ENCODE measurements at places on chromosomes 11 and 22. TPM values are rescaled to one million over a fixed set of nuclear protein-coding genes. Genes with fewer than 3 reads are reported as not detected.

KRTAP5-7 gene
- total RNA-seq = not detected

GAS2 gene
- total RNA-seq = 0.22 TPM

DBX1 gene
- not detected for total RNA-seq

TTC36 gene
- total RNA-seq = not detected
